ENCODE measurements at places on chromosomes 3 and 15.

DNA sequence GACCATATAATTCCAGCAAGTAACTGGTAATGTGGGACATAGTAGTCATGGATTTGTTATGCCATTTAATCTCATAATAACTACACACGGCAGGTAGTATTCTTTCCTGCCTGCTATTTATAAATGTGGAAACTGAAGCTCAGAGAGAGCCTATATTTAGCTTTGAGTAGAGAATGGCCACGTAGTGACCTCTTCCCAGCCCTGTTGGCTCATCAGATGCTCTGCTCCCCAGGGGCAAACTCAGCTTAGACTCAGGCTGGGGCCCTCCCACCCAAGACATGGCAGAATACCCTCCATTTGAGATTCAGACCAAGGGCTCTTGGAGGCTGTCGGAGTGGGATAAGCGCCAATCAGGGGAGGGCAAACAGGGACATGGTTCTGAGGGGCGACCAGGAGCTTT, 17.3 kb upstream of the HDAC11 start:
- DNase-seq: no peak

GRCh38 chr3:197475514-197475913, 80.3 kb downstream of the BDH1 start:
- DNase-seq: no peak

GRCh38 chr3:32438596-32439344, 47.1 kb downstream of the CMTM7 start:
- DNase-seq: no peak

DNA sequence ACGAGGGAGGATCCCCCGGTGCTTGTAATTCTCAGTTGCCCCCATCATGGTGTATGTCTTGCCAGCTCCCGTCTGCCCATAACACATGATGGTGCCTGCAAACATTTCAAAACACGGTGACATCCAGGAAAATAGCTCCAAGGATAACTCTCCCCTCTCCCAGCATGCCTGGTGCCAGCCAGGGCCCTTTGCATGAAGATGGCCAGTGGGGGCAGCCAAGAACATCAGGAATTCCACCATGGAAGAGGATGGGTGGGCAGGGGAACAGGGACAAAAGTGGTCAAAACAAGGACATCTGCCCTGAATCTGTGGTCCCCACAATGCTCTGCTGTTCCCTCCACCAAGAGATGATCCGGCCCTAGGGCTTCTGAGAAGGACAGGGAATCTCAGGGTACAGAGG, 9.0 kb downstream of the KIF9 start:
- no peak for DNase-seq

DNA sequence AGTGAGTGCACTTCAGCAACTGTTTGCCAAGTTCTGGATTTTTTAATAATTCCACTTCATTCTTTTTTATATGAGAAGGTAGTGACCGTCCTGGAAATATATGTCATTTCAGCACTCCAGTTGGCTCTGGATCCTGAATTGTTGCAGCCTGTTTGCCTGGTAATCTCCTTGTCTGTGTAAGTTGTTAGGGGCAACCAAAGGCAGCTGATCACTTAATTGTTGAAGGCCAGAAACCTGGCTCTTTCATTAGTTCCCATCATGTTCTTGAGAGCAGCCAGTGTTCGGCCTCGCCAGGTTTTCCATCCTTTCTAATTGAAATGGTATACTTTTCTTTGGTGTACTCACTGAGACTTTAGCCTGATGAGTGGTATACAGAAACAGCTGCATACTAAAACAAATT, 168.6 kb downstream of the SOX2 start:
- no peak for DNase-seq

DNA sequence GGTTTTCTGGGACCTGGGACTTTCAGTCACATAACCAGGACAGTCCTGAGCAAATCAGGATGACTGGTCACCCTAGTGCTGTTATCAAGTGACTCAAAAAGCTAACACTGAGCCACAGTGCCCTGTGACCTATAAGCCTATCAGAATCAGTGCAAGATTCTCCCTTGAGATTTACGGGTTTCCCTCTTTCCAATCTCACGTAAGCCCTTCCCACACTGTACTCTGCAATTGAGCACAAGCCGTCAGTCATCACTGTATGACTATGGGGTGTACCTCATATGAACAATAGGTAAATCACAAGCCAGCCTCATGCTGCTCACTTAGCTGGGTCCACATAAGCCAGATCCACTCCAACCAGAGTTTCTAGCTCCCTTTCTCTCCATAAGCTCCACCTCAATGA, 21.0 kb upstream of the CLDN18 start:
- DNase-seq: no peak

- DNase-seq: no peak
These were observed 478.9 kb upstream of the TBL1XR1 start for GRCh38 chr3:177676148-177676547.

- no peak for DNase-seq
These were observed 602.1 kb downstream of the VGLL3 start for GRCh38 chr3:86388820-86389219.

- no peak for DNase-seq
These were observed 34.7 kb upstream of the SYNM start for GRCh38 chr15:99070208-99070607.

- DNase-seq: no peak
These were observed 45.3 kb upstream of the SEC22A start for GRCh38 chr3:123156276-123156995.

DNA sequence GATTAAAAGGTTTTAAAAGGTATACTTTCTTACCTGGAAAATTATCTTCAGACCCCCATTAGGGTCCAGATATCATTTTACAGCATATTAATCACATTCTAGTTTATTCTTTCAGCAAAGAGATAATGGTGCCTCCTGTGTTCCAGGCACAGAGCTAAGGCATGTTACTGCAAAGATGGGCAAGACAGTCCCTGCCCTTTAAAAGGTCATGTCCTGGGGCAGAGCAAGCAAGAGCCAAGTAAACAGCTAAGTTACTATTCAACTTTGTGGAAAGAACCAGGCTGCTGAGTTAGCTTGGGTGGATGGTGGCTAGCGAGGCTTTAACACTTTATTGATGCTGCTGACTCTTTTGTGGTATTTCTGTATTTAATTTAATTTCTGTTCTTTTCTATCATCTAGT, 75.0 kb downstream of the LRRC28 start:
- no peak for DNase-seq

DNA sequence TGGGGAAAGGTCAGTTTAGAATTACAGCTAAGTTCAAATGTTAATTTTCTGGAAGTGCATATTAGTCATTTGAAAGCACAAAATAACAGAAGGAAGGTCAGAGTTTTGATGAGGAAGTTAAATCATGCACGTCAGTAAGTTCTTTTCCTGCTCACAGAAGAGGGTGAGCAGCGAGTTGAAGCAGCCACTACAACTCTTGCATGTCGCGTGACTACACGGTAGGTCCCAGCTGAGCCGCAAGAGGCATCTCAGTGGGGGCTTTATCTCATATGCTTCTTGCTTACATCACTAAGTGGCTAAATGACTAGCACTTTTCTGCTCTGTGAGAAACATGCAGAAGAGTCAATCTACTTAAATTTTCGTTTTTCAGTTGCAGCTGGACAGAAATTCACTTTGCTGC, 21.3 kb upstream of the SEC62 start:
- DNase-seq: no peak

DNA sequence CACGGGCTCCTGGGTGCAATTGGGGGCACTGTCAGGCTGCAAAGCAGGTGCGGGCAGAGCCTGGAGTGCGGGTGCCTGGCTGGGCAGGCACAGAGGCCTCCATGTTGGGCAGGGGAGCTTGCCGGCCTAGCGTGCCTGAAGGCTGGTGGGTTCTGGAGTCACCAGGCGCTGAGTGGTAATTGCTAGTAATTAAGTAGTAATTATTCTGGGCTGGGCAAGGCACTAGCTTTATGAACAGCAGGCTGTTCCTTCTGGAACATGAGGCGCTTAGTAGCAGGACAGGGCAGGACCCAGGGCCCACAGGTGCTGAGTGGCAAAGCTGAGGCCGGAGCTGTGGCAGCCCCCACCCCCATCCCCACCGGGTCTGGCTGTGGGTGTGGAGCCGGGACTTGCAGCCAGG, 25.3 kb downstream of the PLXNA1 start:
- no peak for DNase-seq

GRCh38 chr3:159902546-159903314, 85.9 kb upstream of the IL12A start:
- no peak for DNase-seq

DNA sequence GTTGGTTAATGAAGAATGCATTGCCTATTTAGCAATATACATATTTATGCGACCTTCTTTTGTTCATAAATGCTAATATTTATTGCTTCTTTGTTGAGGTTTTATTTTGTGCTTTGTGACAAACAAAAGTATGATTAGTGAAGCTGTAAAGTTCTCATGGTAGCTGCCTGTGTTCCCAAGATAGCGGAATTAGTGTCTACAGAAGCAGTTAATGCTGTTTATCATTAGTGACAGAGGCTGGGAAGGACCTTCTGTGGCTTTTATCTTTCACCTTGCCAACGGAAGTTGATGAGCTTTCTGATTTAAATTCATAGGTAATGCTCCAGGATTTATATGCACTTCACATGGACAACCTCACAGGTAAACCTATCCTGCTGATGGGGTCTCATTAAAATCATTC, 418.3 kb downstream of the CADM2 start:
- no peak for DNase-seq

DNA sequence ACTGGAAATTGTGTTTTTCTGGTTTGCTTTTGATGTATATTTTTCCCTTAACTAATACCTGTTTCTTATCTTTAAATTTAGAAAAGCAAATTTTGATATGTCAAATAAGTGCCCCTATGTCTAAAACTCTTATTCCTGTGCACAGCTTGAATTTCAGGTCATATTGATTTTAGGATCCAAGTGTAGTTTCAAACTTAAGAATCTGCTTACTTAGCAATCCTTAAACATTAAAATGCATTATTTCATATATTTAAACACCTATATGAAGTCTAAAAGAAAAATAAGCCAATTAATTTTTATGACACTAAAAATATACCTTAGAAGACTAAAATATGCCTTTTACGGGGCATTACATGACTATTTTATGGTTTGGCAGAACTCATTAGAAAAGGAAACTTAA, 59.2 kb downstream of the NECTIN3 start:
- no peak for DNase-seq

GRCh38 chr15:57789225-57789624, 82.7 kb downstream of the POLR2M start:
- DNase-seq: no peak

DNA sequence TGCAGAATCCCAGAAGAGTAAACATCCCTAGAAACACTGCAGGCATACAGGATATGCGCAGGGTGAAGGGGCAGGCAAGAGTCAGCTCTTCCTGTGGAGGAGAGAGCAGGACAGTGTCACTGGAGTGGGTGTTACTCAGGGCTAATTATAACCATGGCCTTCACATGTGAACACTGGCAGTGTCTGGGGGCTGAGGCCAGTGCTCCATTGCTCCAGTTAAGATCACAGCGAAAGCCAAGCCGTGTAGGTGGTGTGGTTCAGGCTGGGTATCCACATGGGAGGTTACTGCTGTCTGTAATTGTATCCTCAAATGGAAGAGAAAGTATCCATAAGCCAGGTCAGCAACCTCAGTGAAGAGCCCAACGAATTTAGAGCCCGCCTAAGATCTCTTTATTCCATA, 84.6 kb downstream of the MESD start:
- no peak for DNase-seq

DNA sequence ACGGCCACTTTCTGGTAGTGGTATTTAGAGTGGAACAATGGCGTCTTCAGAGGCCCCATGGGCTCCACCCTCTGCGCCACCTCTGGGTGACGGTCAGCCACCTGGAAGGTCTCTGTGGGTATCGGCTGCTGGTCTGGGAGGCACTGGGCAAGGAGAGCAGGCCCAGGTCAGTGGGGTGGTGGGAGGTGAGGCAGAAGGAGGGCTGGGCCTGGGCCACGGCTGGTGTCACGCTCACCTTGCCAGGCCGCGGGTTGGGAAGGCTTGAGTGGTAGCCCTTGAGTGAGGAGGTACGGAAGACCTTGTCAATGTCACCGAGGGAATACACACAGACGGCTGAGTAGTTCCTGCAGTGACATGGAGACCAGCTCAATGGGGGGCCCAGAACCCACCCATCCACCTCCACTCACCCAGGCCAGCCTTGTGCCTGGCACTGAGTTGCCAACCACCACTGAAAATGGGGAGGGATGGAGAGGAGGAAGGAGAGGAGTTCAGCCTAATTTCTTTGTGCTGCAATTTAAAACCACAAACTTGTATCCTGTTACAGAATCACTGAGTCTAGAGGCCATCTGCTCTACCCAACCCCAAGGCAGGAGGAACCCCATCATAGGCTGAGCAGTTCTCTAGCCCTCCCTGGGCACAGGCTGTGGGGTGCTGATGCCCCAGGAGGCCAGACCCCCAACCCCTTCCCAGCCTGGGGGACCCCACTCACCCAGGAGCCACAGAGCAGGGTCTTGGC, 19.0 kb downstream of the SEMA7A start:
- DNase-seq: no peak

DNA sequence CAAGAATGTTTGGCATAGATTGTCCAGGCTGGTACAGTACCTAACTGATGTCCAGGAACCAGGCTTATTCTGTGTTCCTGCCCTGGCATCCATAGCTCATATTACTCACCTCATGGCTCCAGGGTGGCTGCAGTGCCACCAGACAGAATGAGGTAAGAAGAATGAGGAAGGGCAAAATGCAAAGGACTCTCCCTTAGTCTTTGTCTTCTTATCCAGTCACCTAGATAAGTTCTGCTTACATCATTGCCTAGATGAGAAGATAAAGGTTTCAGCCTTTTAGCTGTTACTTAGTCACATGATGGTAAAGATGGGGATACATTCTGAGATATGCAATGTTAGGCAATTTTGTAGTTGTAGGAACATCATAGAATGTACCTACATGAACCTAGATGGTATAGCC, 45.8 kb downstream of the CHP1 start:
- DNase-seq: no peak
